Activated CD4-positive, CD25-positive, alpha-beta regulatory T cell treated with anti-CD3 and anti-CD28 coated beads, Interleukin-2, amount 50 U/mL, for 16 hours (primary cell): ENCODE measurements at places on chromosomes 12 and 14.

DNA sequence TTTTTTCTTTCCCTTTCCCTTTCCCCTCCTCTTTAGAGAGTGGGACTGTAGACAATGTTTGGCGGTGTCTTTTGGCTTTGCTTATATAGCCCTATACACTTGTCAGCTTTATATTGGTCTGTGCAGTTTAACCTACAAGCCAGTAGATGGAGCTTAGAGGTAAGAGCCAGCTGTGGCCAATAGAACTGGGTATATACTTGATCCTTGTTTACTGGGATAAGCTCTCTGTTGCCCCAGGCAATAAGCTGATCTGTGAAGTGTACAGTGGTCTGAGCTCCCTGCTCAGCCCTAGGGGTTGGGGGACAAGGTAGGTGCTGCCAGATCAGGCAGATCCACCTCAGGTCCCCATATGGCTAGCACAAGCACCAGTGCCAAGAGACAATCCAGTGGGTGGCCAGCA is 434.1 kb downstream of the NOVA1 start:
- DNase-seq = no peak

GRCh38 chr12:106906715-106907114 is 49.0 kb upstream of the TMEM263 start:
- no peak for DNase-seq

- no peak for DNase-seq
Observed at GRCh38 chr14:65170318-65170717, 68.0 kb upstream of the MAX start.

GRCh38 chr12:131312793-131313545 is 359.3 kb downstream of the ADGRD1 start:
- DNase-seq = no peak

DNA sequence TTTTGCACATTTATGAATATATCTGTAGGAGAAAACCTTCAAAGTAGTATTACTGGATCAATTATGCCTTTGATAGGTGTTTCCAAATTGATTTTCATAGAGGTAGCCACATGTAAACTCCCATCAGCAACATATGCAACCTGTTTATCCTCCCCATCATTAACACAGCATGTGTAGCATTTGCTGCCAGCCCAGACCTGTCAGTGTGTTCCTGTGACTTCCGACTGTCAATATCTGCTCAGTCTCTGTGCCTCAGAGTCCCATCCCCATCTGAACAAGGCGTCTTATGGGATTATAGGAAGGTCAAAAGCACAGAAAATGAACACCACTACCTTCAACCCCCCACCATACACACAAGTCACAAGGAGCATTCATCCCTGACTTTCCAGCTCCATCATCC is 9.5 kb upstream of the CAPRIN2 start:
- no peak for DNase-seq

- DNase-seq = no peak
Observed at GRCh38 chr14:33931461-33931860, 19.4 kb downstream of the EGLN3 start.

DNA sequence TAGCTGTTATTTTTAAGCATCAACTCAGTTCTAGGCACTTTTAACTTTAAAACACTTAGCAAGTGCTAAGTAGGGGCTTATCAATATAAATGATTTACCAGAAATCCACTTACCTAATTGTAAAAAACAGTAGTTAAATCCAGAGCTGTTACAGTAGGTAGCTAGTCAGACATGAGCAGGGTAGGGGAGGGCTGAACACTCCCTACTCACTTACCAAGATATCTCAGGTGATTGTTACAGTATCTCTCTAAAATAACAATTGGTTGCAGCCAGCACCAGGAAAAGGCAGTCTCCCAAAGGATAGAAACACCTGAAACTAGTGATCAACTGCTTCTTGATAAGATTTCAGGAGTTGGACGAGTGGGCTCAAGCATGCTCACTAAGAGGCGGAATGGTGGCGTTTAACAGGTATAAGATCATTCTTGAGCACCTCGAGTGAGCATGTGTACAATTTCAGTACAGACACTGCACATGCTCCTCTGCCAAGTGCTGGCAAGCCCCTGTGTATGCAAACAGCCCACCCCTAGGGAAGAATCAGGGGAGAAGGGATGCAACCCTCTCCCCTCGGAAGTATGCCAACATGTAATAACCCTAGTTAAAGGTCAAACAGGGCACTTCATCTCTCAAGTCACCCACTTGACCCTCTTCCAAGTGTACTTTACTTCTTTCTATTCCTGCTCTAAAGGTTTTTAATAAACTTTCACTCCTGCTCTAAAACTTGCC is 1113.6 kb upstream of the SEL1L start:
- DNase-seq = no peak

GRCh38 chr14:64855721-64856528 is 23.8 kb downstream of the SPTB start:
- DNase-seq = no peak

- no peak for DNase-seq
Observed at GRCh38 chr12:122159882-122160281, 14.1 kb downstream of the IL31 start.

- no peak for DNase-seq
Observed at GRCh38 chr12:106780010-106780631, 5.6 kb downstream of the RIC8B start.

GRCh38 chr12:70736351-70737133 is 99.3 kb upstream of the PTPRB start:
- no peak for DNase-seq
